ENCODE measurements at places on chromosomes 12 and 14.
A peak's percentile ranks its signal among the peaks of the same experiment; 100 is the strongest.

DNA sequence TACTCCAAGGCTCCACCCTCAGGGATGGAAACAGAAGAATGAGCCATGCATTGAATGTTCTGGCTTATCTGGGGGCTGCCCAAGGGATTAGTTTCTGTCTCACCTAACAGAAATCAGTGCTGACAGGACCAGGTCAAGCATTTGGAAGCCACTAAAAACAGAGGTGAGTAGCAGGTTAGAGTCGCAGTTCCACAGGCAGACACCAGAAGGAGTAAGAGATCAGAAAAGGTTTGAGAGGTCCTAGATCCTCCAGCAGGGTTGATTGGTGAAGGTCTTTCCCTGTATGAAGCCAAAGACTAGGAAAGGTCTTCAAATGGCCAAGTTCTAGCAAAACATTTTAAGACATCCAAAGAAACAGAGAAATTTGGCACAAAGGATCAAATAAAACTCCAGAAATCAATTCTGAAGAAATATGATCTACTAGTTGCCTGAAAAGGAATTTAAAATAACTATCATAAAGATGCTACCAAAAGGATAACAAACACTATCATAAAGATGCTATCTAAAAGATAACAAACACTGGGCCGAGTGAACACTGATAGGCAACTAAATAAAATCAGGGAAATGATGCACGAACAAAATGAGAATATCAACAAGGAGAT, 19.5 kb upstream of the TTC9 start:
- no peak for DNase-seq

- peak; percentile 52 for DNase-seq
Measured at GRCh38 chr14:24279301-24280186, 8.1 kb upstream of the RABGGTA start.

DNA sequence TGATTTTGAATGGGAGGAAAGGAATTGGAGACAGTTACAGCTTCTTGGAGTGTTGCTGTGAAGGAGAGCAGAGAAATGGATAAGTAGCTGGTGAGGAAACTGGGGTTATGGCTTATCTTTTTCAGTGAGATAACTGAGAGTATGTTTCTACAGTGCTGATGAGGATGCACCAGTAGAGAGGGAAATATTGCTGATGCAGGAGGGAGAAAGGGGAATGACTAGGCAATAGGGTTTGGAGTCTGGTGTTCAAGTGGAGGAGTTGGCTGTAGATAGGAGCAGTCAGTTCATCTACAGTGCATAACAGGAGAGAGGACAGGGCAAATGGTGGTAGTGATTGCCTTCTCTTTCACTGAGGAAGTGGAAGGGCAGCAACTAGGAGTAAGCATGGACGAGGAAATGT, 33.0 kb downstream of the SPATS2 start:
- no peak for DNase-seq

- no peak for DNase-seq
Measured at GRCh38 chr14:94748667-94749347, 21.1 kb downstream of the GSC start.

GRCh38 chr12:52126605-52127578, 47.4 kb downstream of the SMIM41 start:
- DNase-seq = no peak

DNA sequence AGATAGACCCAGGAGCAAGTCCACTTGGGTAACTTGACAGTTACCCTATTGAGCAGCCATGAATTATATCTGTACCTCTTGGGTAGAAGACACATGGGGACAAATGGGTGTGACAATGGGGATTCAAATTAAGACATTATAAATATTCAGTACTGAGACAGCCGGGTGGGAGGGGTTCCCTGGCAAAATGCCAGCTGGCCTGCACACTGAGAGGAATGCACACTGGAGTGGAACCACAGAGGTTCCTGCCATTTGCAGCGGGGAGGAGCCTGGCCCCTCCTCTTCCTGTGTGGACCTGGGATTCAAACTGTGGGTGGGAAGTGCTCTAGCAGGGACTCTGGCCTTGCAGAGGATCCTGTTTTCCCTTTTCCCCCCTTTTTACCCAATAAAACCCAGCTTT, 118.7 kb upstream of the CDKN3 start:
- DNase-seq = no peak

- DNase-seq = no peak
Measured at GRCh38 chr14:58078068-58078467, 73.9 kb downstream of the ARMH4 start.

- DNase-seq = no peak
Measured at GRCh38 chr12:40947797-40948196, 240.3 kb upstream of the PDZRN4 start.

DNA sequence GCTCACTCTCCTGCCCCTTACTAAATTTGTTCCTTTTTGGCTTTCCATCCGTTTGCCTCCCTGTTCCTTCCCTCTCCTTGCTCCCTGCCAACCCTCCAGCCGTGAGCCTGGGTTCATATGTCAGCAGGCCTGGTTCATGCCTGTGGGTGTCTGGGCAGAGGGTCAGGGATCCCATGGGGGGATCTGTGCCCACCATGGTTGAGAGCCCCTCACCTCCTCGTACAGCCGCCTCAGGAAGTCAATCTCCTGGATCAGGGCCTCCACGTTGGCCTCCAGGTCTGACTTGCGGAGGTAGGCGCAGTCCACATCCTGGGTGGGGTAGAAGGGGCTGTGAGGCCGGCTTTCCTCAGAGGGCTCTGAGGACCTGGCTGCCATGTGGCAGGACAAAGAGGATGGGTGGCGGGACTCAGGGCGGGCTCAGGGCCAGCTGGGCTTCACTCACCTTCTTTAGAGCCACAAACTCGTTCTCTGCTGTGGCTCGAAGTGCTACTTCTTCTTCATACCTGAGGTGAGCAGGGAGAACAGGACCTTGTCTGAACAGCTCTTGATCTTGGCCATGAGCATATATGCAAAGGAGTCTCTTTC, 3.6 kb downstream of the KRT83 start:
- DNase-seq = no peak

DNA sequence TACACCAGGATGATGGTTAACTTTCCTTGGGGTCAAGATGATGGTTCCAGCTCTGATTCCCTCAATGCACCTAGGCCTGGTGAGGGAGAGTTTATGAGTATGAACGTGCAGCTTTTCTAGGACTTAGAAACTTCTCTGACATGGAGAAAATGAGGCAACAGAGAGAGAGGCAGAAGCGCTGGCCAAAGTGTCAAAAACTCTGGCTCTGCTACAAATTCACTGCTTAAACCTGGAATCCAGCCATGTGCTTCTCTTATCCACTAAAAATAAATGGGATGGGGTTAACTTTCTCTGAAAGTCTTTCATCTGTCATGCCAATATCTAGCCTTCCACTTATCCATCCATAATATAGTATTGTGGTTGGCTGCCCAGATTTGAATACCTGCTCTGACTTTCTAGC, 568.7 kb downstream of the MED13L start:
- no peak for DNase-seq

- DNase-seq = no peak
Measured at GRCh38 chr12:69484428-69484827, 14.2 kb downstream of the FRS2 start.

- DNase-seq = no peak
Measured at GRCh38 chr12:123886258-123886657, 86.4 kb downstream of the CCDC92 start.

GRCh38 chr12:122203301-122204166, at the start of gene B3GNT4:
Gene B3GNT4 (plus strand): TSS chr12:122203709. CDS start chr12:122204619, 910 bp downstream.
- no peak for DNase-seq

DNA sequence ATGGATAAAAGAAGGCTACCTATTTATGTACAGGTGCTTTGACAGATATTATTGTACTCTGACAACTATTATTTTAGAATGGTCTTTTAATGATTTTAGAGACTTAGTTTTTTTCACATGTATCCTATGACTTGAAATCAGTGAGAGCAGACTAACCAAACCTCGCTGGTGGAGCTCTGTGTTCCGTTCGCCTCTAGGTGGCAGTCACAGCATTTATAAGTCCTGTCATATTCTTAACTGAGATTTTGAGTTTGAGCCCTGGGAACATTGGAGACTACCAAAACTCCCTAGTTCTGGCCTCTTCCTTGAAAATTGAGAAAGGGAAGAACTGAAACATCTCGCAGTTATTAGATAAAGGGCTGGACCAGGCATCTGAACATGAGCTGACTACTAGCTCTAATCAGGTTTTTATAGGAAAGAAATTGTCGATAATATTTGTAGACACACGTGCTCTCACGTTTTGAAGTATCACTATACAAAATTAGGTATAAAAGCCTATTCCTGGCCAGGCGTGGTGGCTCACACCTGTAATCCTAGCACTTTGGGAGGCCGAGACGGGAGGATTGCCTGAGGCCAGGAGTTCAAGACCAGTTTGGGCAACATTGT, 48.3 kb downstream of the TTLL5 start:
- peak; percentile 43 for DNase-seq

DNA sequence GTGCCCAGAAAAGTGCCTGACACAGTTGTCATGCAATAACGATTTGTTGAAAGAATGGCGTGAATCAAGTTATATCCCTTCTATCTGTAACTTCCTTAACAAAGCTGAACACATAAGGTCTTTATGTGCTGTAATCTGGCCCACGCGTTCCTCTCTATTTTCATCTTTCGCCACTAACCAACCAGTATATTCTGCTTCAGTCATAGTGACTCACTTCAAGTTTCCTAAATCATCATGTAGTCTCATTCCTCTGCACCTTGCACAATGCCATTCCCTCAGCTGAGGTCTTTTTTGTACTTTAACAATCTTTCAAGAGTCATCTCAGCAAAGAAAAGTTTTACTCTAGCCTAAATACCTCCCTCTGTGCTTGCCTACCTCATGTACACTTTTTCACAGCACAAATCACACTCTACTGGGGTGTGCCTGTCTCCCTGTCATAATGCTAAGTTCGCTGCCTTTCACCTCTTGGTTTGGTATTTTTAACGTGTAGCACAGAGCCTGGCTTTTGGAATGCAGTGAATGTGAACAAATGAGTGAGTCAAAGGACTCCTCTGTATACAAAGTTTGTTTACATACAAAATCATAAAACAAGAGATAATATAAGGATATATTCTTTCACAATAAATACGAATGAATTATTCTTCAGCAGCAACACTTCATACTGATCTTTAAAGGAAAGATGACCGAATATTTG, 2.9 kb upstream of the CMAS start:
- DNase-seq = peak; percentile 60

GRCh38 chr12:116325336-116325664, 47.8 kb upstream of the MED13L start:
- DNase-seq = peak; percentile 22
